A172 (cell line): ENCODE measurements at places on chromosomes 1 and 21. TPM values are rescaled to one million over a fixed set of nuclear protein-coding genes. Genes with fewer than 3 reads are reported as not detected.

- no peak for DNase-seq
These were observed 9.0 kb upstream of the CGN start for GRCh38 chr1:151502035-151502700.

DNA sequence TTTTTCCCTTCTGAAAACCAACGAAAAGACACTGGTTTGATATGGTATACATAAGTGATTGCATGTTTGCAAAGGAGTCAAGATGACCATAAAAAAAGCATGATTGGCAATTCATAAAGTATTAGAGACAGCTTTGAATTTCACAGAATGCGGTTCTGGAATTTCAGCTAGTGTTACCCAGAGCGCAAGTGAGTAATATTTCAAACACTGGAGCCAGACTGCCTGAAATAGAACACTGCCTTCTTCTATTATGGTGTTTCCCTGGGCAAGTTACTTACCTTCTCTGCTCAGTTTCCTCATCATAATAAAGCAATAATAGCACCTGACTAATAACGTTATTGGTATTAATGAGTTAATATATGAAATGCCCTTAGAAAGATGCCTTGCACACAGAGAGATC lies 54.7 kb downstream of the NEGR1 start:
- DNase-seq = no peak

DNA sequence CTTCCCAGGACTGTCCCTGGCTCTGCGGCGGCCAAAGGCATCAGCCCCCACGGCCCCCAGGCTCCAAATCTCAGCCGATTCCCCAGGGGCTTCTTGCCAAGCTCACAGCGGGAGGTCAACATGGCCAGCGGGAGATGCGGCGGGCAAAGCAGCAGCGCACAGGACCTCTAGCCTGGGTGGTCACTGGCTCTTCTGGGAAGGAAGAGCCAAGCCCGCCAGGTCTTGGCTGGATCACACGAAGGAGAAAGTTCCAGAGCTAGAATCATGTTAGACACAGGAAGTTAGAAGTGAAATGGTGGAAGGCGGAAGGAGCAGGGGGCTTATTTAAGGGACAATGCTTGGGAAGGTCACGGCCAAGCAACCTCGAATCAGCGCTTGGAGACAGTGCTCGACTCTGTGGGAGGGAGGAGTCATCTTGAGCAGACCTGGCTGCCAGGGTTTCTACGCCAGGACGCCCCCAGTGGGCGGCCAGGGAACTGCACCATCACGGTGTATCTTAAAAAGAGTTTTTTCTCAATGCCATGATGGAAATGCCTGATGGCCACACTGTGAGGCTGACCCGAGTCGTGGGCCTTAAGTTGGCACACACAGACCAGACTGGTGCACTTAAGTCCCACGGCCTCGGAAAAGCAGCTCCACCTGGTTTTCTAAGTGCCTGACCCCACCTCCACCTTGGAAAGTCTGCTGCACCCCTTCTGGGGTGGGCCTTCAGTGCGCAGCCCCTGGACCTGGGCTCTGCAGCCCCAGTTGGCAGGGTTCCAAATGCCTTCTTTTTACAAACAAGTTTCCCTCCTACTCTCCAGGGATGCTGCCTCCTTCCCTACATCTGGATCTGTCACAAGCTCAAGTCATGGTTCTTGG lies 29.3 kb downstream of the SLC66A1 start:
- DNase-seq = peak; percentile 52

- DNase-seq = no peak
These were observed 6.9 kb downstream of the AKR1A1 start for GRCh38 chr1:45557422-45557944.

GRCh38 chr1:1666526-1666925 lies 7.7 kb upstream of the CDK11B start:
- DNase-seq = no peak

DNA sequence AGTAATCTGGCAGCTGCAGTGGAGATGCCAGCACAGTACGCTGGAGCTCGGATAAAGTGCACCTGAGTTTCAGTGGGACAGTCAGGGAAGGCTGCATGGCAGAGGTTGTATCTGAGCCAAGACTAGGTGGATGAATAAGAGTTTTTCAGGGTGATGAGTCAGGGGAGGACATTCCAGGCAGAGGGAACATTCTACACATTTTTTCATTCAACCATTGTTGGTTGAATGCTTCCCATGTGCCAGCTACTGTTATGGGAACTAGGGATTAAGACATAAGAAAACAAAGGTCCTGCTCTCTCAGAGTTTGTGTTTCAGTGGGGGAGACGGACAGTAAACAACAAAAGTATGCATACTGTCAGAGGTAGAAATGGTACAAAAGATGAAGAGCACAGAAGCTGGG lies 5.2 kb downstream of the LEPR start:
- peak; percentile 94 for DNase-seq

DNA sequence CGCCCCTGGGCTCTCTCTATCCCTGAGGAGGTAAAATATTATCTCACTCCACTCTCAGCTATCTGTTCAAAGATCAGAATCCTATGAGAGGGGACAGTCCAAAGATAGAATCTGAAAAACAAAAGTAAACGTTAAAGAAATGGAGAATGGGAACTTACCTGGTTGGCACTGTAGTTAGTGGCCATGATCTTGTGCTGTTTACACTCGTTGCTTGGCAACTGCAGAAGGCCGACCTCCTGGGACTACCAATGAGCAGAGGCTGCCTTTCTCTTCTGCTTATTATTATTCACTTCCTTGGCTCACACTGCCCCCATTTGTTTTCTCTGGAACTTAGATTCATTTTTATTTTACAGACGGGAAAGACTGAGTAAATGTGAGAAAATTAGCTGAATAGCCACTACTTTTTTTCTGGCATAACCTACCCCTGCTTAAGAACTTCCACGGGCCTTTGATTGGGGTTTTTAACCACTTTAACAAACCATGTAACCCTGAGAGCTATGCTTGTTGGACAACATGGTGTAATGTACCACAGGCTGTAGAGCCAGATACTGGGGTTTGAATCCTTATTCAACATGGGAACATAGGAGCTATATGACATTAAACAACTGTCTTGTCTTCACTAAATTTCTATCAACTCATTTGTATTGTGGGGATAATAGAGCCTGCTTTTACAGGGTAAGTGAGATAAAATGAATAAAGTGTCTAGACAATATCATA lies at the start of gene CFAP126:
TSS of gene CFAP126 (minus strand) at position 193 of the 717 bp plus-strand sequence. CDS start at position 185, 8 bp downstream.
- DNase-seq = peak; percentile 76

GRCh38 chr1:158084747-158085146 lies 91.3 kb downstream of the KIRREL1 start:
- no peak for DNase-seq

Gene TMEM222
- 30.3 and 30.6 TPM in 2 replicates for total RNA-seq

GRCh38 chr1:99363531-99363930 lies 99.2 kb downstream of the PLPPR4 start:
- no peak for DNase-seq

DNA sequence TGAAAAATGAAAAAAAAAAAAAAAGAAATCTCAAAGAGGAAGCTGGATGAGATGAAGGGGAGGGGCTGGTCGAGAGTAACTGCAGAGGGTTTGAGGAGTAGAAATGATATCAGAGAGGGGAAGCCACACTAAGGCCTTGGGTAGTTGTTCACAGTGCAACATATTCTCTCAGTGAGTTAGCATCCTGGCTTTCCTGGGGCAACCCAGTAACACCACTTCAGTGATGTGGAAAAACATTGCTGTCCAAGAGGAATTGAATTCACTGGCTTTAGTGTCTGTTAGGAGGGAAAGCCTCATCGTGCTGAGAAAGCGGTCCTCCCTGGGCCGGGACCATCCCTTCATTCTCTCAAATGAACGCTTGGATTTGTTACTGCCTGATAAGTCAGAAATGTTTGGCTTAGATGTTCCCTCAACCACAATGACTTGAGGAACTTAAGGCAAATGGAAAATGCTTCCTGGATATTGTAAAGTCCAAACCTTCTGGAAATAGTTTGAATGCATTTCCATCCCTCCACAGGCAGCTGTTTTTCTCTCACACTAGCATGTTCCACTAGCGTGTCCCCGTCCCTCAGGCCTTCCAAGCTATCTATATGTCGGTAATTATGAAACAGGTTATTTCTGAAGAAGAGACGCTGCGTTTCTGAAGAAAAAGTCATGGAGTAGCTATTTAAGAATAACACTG lies 12.2 kb downstream of the TGFB2 start:
- no peak for DNase-seq

Gene CFH
- total RNA-seq = 2.2 and 2.5 TPM in 2 replicates
